ENCODE measurements at places on chromosomes 7 and 10.

DNA sequence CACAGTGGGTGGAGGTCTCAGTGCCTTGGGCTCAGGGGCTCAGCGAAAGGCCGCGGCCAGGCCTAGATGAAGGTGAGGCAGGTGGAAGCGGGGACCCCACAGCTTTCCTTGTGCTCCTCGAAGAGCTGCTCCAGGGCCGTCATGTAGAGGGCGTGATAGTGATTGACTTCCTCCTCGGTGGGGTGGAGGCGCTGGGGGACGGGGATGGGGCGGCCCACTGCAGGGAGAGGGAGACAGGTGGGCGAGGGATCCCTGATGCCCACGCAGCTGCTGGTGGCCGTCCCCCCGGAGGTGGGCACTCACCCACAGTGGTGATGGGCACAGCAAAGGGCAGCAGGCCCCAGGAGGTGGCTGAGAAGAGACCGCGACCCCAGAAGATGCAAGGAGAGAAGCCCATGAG lies 5.0 kb downstream of the MOGAT3 start:
- DNase-seq, result no peak

DNA sequence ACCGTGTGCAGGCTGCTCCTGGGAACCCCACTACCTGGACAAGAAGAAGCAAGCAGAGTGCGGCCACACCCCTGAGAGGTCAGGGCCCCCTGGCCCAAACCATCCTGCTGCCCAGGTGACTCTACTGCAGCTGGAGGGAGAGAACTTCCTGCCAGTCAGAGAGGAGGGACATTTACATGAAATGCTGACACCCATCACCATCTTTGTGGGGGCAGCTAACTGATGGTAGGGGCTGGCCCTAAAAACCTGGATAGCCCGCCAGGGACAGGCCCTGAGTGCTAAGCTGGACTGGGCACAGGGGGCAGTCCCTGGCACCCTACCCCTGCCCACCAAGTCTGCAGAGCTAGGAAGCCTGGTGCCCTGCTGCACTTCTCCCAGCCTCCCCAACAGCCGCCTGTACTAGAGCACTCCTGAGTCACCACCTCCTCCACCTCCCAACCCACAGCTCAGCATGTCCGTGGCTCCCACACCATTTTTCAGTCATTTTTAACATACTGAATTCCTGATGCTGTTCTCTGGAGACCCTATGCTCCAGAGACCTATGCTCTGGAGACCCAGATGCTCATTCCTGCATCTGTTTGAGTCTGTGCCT lies 27.5 kb downstream of the DPCD start:
- no peak for DNase-seq

- no peak for DNase-seq
Measured at GRCh38 chr7:26493737-26494428, 202.2 kb downstream of the SNX10 start.

DNA sequence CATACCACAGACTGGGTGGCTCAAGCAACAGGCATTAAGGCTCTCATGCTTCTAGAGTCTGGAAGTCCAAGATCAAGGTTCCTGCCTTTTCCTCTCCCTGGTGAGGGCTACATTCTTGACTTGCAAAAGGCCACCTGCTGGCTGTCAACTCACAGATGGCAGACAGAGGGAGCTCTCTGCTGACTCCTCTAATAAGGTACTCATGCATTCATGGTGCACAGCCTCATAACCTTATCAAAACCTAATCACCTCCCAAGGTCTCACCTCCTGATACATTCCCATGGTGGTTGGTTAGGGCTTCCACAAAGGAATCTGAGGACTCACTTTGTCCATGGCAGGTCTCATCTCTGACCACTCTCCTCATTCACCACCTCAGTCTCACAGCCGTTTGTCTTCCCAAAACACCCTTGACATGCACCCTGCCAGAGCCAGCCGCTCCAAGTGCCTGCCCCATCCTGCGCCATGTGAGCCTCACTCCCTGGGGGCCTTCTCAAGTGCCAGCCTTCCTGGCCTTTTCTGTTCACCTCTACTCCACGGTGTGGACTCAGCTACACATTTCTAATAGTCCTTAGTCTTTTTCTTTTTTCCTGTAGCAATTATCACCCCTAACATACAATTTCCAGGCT lies 400.3 kb upstream of the ADARB2 start:
- no peak for DNase-seq

DNA sequence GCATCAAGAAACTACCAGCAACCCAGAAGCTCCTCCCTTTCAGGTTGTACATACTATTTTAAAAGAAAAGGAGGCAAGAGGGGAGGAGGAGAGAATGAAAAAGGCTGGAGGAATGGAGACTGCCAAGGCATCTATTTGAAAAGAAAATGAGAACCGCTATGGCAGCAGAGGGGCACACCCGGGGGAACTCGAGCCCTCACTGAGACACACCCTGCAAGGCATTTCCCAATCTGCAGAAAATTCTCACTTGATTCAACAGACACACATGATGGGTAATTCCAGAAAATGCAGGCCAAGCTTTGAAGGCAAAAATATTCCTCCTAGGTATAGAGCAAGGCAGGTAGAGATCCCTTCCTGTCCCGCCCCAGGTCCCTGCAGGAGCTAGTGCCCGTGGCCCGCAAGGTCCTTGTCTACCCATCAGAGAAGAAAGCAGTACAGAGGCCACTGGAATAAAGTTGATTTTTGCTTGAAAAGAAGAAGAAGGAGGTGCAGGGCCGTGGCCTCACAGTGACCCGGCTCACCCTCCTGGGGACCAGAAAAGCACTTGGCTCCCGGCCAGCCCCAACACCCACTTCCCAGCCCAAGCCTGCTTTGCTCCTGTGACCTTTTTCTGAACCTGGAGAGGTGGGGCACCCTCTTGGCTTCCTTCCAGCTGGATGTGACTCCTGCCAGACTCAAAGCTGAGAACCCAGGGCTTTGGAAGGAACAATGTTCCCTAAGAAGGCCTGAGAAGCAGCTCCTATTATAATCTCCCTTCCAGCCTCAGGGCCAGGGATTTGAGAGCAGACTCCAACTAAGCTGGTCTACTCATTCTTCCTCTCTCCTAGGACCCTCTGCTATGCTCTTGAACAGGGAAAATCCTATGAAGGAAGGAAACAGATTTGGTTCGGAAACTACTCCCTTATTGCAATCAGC lies 6.2 kb upstream of the PIK3CG start:
- DNase-seq, result no peak

DNA sequence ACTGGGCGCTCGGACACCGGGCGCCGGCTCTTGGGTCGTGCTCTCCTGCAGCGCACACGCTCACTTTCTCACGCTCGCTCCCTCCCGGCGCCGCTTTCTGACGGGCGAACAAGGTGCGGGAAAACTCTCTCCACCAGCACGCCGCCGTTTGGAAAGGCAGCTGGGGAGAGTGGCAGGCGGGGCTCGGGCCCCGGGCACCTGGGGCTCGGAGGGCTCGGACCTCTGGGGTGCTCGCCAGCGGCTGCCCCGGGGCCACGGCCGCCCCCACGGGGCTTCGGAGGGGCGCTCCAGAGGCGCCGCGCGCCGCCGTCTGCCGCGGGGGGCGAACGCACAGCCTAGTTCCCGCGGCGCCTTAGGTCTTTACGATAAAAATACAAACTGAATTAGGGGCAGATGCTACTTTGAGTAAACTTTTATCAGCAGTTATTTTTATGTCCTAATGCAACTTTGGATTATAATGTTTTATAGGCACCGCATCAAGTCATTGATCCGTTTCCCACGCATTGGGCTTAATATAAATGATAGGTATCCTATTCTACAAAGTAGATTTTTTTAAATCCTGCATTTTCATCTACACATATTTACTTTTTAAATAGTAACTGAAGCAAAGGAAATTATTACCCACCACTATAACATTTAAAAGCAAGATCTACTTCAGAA lies 535 bp upstream of the EPC1 start:
- DNase-seq, result no peak

- DNase-seq, result no peak
Measured at GRCh38 chr10:117530791-117531190, 11.8 kb upstream of the EMX2 start.

DNA sequence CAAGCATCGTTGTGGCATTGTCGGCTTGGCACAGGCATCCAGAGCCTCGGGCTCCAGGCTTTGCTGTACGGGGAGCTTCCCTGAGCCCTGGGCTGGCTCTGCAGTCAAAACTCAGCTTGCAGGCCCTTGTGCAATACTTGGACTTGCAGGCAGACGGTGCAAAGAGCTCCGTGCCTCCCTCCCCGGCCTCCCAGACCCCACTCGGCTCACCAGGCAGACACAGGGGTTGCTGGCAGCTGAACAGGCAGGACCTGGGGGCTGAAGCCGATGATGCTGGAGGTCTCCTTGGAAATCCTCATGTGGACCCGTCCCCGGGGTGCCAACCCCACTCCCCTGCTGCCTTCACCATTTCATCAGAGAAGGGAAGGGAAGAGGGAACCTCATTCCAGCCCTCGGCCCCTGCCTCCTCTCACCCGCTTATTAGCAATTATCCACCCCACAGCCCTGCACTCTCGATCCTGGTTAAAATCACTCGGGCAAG lies 59.6 kb upstream of the GNA12 start:
- no peak for DNase-seq

DNA sequence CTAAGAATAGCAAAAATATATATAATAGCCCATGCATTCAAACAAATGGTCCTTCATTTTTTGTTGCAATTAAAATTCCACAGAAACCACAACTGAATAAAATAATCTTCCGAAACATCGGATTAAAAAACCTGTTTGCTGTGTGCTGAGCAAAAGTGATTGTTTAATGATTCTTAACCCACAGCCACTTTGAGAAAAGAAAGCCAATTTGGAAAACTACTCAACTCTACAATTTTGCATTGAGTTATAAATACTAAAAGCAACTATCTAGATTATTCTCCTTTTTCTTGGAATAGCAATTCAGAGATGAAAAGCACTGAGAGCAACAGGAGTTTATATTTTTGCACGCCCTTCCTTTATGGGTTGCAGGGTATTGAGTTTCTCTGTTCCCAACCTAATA lies 8.0 kb downstream of the ADRB1 start:
- no peak for DNase-seq

- no peak for DNase-seq
Measured at GRCh38 chr7:129950191-129950932, 2.4 kb downstream of the UBE2H start.

GRCh38 chr10:133481657-133482056 lies 27.9 kb downstream of the SCART1 start:
- DNase-seq, result no peak

GRCh38 chr7:33853361-33854062 lies 51.8 kb upstream of the BMPER start:
- no peak for DNase-seq

GRCh38 chr7:1368682-1369571 lies 90.3 kb downstream of the MICALL2 start:
- peak; percentile 43 for DNase-seq

GRCh38 chr10:4692206-4692605 lies 133.8 kb upstream of the AKR1E2 start:
- no peak for DNase-seq

Data from activated T-cell treated with anti-CD3 and anti-CD28 coated beads, Interleukin-2, amount 50 U/mL, for 72 hours (primary cell).